Dermis lymphatic vessel endothelial cell (primary cell): ENCODE measurements at places on chromosomes 7 and 10. TPM values are rescaled to one million over a fixed set of nuclear protein-coding genes. Genes with fewer than 3 reads are reported as not detected.

The RBP3 gene
- not detected in 2 replicates for total RNA-seq

The OR2A7 gene
- total RNA-seq, result not detected in 2 replicates

The FAM180A gene
- total RNA-seq, result under 0.01 TPM in 1 of 2 replicates, not detected in the other

The SH2D4B gene
- total RNA-seq, result under 0.01 TPM in 2 replicates

The MKI67 gene
- total RNA-seq, result 3.4 and 3.6 TPM in 2 replicates

The PYROXD2 gene
- total RNA-seq, result 2.5 and 4.9 TPM in 2 replicates

The CRYGN gene
- not detected in 2 replicates for total RNA-seq

The C10orf105 gene
- not detected in 2 replicates for total RNA-seq

The LRRD1 gene
- not detected in 2 replicates for total RNA-seq

The SLC18A3 gene
- not detected in 2 replicates for total RNA-seq

The ZNF503 gene
- total RNA-seq, result 1.3 and 1.9 TPM in 2 replicates

The JAKMIP3 gene
- total RNA-seq, result under 0.01 and 0.09 TPM in 2 replicates

The PGAM2 gene
- not detected in 2 replicates for total RNA-seq

The TACC2 gene
- 0.98 and 2.8 TPM in 2 replicates for total RNA-seq

The HK1 gene
- total RNA-seq, result 77.8 and 92.1 TPM in 2 replicates

The ETV1 gene
- total RNA-seq, result 5.6 and 13.9 TPM in 2 replicates

The GPR85 gene
- total RNA-seq, result 0.11 and 0.17 TPM in 2 replicates

The INA gene
- under 0.01 and 0.11 TPM in 2 replicates for total RNA-seq

The ACBD5 gene
- 22.6 and 24.4 TPM in 2 replicates for total RNA-seq

The CCSER2 gene
- 20.2 and 27.7 TPM in 2 replicates for total RNA-seq

The PAOX gene
- 4.5 and 7.9 TPM in 2 replicates for total RNA-seq

The TPST1 gene
- 25.6 and 29.3 TPM in 2 replicates for total RNA-seq

The HSPA12A gene
- 0.52 and 1.3 TPM in 2 replicates for total RNA-seq

The INSYN2A gene
- under 0.01 TPM in 1 of 2 replicates, not detected in the other for total RNA-seq

The EZH2 gene
- 6.2 and 8.0 TPM in 2 replicates for total RNA-seq

The RBM20 gene
- 1.1 and 1.6 TPM in 2 replicates for total RNA-seq

The PTPRN2 gene
- total RNA-seq, result 2.7 and 3.1 TPM in 2 replicates

The SHOC2 gene
- 51.8 and 56.6 TPM in 2 replicates for total RNA-seq

The IMMP2L gene
- total RNA-seq, result 8.1 and 12.4 TPM in 2 replicates

The LIPN gene
- total RNA-seq, result not detected in 2 replicates

The ITIH5 gene
- total RNA-seq, result 0.33 and 0.52 TPM in 2 replicates

The STMP1 gene
- total RNA-seq, result 7.4 and 10.1 TPM in 2 replicates

The MYOF gene
- total RNA-seq, result 99.0 and 125 TPM in 2 replicates

The CEP55 gene
- 6.4 and 7.8 TPM in 2 replicates for total RNA-seq

The DCLRE1A gene
- 5.3 and 5.7 TPM in 2 replicates for total RNA-seq

The NUDT1 gene
- 5.3 TPM in 2 replicates for total RNA-seq

The TMEM236 gene
- total RNA-seq, result 0.17 and 0.43 TPM in 2 replicates

The CALHM3 gene
- total RNA-seq, result not detected in 2 replicates

The TRPV5 gene
- total RNA-seq, result not detected in 2 replicates

The VGF gene
- total RNA-seq, result not detected in 2 replicates

The ATE1 gene
- total RNA-seq, result 35.5 and 42.4 TPM in 2 replicates

The FKBP9 gene
- 149 and 186 TPM in 2 replicates for total RNA-seq

The LAMB4 gene
- total RNA-seq, result 0.11 and 0.43 TPM in 2 replicates

The POM121C gene
- total RNA-seq, result 5.3 and 5.8 TPM in 2 replicates

The TDRD1 gene
- total RNA-seq, result under 0.01 TPM in 1 of 2 replicates, not detected in the other
